Posterior cingulate gyrus (tissue), 11 donors: ENCODE measurements at places on chromosomes 13 and 19.

- no peak for DNase-seq
These were observed 111.5 kb downstream of the DNAJC15 start for GRCh38 chr13:43134868-43135267.

DNA sequence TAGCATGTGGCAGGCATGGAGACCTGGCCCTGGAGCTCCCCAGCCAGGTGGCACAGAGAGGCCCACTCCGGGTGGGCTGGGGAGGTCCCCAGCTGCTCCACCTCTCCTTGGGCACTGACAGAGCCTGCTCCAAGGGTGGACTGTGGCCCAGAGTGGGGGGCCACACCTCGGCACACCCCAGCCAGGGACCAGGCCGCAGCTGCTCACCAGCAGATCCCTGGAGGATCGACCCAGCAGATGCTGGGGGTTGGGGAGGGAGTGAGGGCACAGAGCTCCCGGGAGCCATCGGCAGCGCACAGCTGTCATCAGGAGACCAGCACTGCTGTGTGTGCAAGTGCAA, 72.0 kb upstream of the KCTD15 start:
- DNase-seq: no peak

GRCh38 chr19:49398001-49398615, 10.1 kb downstream of the KASH5 start:
- DNase-seq: no peak

DNA sequence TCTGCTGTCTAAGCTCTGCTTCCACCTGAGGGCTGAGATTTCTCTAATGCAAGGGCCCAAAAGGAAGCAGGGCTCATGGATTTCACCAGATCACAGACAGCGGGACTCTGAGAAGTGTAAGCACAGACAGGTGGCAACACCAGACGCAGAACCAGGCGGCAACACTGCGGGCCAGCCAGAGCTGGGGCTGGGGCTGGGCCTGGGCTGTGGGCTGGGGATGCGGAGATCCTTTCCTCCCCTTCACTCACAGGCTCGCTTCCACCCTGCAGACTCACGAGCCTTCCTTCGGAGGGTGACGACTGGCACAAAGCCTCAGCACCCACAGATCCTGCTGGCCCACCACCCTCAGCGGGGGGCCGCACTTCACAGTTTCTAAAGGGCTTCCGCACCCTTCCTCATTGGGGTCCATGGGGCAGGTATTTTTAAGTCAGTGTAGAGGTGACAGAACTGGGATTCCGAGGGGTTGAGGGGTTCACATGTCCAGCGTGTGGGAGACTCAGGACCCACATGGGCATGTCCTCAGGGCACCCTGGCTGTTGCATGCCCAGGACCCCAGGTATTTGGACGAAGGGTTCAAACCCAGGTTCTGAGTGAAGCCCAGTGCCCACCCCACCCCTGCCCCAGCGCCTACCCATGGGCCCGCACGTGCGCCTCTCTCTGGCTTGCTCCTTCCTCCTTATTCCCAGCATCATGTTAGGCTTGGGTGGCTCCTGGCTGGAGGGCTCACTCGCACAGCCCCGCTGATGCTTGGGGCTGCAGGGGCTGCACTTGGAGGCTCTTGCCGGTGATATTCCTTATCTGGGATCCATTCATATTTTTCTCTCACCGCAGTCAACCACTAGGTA, 137.3 kb upstream of the GPR12 start:
- DNase-seq: no peak

DNA sequence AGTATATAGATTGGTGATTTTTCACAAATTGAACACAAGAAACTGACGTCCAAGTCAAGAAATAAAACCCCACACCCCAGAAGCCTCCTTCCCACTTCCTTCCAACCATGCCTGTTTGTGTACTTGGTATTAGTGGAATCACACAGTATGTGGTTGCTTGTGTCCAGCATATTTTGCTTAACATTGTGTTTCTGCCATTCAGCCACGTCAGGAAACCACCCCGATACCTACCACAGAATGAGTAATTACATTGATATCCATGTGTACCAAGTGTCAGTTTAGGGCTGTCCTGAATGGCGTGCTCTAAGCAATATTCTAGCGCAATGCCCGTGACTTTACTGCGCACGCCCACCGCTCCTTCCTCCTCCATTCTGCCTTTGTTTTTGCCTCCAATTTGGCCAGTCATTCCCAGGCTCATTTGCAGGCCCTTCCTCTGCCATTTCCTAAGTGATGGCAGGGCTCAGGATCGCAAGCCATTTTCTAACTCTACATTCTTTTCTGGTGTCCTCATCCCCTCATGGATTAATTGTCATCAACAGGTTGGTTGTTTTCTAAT, 25.9 kb upstream of the MPHOSPH8 start:
- no peak for DNase-seq

GRCh38 chr13:101730420-101731000, 278.0 kb downstream of the ITGBL1 start:
- no peak for DNase-seq

GRCh38 chr13:35793823-35794222, 317.3 kb upstream of the MAB21L1 start:
- DNase-seq: no peak

- no peak for DNase-seq
These were observed 225.6 kb downstream of the RAP2A start for GRCh38 chr13:97659602-97660001.

- no peak for DNase-seq
These were observed 309.6 kb upstream of the EDNRB start for GRCh38 chr13:78228211-78228610.

- no peak for DNase-seq
These were observed 221.5 kb upstream of the NBEA start for GRCh38 chr13:34720618-34721017.

GRCh38 chr13:39552246-39552645, 50.7 kb downstream of the LHFPL6 start:
- no peak for DNase-seq

GRCh38 chr13:28106976-28107375, 6.6 kb upstream of the FLT3 start:
- DNase-seq: no peak

- DNase-seq: no peak
These were observed 6.0 kb downstream of the PODNL1 start for GRCh38 chr19:13932149-13932637.
